ENCODE measurements at places on chromosomes 5 and 9.

- DNase-seq = no peak
Observed at GRCh38 chr5:78005021-78005785, 229.1 kb upstream of the TBCA start.

DNA sequence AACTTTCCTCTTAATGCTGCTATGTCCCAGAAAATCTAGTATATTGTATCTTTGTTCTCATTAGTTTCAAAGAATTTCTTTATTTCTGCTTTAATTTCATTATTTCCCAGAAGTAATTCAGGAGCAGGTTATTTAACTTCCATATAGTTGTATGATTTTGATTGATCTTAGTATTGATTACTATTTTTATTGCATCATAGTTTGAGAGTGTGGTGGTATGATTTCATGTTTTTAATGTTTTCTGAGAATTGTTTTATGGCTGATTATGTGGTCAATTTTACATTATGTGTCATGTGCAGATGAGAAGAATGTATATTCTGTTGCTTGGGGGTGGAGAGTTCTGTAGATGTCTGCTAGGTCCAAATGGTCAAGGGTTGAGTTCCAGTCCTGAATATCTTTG, 425.6 kb upstream of the RORB start:
- no peak for DNase-seq

DNA sequence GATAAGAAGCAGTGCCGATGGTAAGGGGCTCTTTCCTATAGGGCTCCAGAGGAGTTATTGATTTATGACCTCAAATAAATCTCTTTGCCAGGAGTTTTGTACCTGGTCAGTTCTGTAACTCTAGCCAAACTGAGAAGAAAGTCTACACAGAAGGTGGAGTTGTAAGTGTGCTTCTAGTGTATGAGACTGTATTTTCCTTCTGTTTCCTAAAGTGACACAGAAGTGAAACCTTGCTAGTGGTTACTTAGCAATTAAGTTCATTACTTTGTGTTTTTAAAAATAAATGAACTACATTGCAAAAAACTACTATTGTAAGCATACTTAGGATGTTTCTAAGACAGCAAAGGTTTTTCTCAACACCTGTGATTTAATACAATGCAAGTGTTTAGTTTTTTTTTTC, 48.7 kb upstream of the ACTBL2 start:
- DNase-seq = no peak

GRCh38 chr5:176906126-176906525, 7.0 kb upstream of the HK3 start:
- DNase-seq = no peak

DNA sequence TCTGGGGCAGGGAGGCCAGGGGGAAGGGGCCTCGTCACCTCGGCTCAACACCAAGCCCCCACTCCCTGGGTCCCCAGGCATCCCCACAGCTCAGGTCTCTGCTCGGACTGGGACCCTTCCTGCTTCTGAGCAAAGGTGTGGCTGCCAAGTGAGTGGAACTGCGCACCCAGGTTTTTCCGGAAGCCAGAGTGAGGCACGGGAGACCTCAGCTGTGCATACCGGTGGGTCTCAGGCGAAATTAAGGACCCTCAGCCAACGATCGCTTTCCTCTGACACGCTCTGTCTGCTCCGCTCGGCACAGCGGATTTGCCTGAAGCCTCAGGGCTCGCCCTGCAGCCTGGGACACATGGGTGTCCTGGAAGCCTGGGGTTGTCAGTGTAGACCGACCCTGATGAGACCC, 41.0 kb upstream of the IRX4 start:
- no peak for DNase-seq

DNA sequence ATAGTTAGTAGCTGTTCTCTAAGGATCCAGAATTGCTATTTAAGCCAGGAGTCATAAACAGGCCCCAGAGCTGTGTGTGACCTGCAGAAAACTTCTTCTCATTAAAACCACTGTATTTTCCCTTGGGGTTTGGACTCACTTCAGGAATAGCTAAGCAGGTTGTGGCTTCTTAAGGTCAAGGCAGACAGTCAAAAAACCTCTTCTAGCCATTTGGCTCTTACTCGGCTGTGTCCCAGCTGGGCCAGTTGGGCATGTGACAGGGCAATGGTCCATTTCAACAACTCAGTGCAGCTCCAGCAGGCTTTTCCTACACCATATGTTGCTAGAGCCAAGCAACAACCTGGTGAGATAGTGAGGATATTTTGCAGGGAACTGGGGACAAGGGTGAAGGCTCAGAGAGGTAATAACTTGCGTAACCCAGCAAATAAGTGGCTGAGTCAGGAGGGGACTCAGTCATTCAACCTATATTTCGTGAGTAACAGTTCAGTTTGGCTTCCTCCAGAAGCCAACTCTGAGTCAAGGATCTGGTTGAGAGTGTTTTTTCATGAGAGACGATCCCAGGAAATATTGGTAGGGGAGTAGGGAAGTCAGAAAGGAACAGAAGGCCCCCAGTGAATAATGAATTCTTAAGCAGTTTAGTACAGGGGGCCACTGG, 115.4 kb upstream of the PPP2R2B start:
- no peak for DNase-seq

DNA sequence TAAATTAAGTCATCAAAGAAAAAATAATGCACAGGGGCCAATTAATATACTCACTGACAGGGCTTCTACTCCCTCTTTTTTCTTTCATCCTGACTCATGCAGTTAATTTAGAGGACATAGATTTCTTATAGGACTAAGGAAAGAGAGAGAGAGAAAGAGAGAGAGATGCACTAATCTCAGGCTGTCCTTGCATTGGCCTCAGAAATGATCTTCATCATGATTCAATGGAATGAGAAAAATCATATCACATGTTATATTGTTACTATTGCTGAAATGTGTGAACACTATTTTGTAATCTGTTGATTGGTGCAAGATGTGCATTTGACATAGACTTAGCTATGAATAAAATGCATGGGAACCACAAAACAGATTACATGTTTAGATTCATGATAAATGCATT, 608.3 kb upstream of the NUDT12 start:
- DNase-seq = no peak

DNA sequence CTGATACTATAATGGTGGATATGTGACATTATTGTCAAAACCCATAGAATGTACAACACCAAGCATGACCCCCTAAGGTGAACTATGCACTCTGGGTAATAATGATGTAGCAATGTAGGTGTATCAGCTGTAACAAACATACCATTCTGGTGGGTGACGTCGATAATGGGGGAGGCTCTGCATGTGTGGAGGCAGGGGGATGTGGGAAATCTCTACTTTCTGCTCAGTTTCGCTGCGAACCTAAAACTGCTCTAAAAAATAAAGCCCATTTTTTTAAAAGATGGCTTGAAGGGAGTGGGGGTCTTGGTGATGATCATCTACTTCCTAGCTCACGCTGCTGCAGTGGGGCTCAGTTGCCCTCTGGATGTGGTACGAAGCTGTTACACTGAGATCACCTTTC, 51.1 kb downstream of the RASGEF1C start:
- no peak for DNase-seq

GRCh38 chr9:134320868-134321471, 5.3 kb upstream of the RXRA start:
- DNase-seq = no peak

DNA sequence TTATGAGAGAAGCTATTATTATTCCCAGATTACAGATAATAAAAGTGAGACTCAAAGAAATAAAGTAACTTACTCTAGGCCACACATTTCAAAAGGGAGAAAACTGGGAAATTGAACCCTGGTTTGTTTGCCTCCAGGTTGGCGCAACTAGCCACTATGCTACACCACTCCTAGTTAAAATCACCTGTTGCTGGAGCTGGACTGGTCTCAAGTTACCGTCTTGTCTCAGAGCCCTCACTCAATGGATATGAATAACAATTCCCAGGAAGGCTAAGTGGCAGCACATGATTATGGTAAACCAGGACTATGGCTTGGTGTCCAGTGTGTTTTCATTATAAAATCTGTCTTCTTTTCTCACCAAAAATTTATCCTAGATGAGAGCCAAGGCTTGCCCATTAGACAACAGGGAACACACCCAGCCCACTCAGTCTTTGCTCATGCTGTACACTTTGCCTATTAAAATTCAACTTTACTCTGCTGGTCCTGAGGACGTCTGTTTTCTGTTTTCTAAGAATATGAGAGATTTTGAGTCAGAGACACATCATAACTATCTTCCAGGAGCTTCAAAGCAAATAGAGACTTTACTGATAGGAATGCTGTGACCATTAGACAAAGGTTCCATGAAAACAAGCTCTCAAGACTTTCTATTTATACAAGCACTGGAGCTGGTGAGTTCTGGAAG, 58.1 kb downstream of the ADRB2 start:
- DNase-seq = no peak

- DNase-seq = no peak
Observed at GRCh38 chr9:122322553-122322952, 48.3 kb upstream of the PTGS1 start.

DNA sequence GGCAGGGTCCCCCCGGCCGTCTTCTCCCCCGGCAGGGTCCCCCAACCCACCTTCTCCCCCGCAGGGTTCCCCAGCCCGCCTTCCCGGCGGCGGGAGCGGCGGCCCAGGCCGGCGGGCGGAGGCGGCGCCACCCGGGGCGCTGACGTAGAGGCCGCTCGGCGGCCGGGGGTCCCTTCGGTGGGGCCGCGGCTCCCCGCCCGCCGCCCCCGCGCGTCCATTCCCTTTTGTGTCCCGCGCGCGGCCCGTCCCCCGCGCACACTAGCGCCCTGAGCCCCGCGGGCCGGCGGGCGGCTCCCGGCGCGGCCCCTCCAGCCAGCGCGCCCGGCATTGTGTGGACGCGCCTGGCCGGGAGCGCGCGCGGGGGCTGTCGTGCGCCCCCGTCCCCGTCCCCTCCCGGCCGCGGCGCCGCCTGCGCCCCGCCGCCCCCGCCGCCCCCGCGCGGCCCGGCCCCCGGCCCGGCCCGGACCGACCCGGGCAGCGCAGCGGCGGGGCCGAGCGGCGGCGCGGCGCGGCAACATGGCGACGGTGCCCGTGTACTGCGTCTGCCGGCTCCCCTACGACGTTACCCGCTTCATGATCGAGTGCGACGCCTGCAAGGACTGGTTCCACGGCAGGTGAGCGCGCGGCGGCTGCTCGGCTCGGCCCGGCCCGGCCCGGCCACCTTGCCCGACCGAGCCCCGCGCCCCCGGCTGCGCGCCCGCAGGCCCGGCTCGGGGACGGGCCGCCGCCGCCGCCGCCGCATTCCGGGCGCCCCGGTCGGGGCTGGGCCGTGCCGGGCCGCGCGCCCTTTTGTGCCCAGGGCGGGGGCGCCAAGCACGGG, at the start of gene PHF2:
Gene PHF2 (plus strand): TSS at position 327 of the 820 bp plus-strand sequence. CDS start 190 bp downstream, at position 517.
- no peak for DNase-seq

GRCh38 chr5:154701181-154701580, 54.0 kb upstream of the LARP1 start:
- DNase-seq = no peak

DNA sequence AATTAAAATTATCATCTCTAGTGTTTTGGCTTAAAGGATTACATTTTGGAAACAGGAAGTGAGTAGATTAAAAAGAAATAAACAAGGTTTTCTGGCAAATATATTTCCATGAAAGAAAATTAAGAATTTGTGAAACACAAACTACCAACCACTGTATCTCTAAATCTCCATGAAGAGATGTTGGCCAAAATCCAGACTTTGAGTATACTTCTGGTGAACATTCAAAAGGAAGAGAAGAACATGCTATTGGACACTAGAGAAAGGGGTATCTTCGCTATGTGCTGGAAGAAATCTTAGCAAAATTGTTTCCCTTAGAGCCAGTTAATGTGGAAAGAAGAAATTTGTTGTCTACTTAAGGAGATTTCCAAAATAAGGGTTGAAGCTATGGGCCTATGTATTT, 710.4 kb upstream of the CTNND2 start:
- no peak for DNase-seq

DNA sequence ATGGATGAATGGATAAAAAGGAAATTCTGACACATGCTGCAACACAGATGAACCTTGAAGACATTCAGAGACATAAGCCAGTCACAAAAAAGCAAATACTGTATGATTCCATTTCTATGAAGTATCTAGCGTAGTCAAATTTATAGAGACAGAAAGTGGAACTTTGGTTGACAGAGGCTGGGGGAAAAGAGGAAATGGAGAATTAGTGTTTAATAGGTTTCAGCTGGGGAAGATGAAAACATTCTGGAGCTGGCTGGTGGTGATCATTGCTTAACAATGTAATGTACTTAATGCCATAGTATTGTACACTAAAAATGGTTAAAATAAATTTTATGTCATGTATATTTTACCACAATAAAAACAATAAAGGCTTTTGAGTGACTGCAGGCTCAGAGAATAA, 24.2 kb downstream of the PPIC start:
- DNase-seq = no peak

Data from CD4-positive, alpha-beta T cell treated with Interleukin-15 for 1 hour (primary cell).